ENCODE measurements at places on chromosomes 5 and 9.

- DNase-seq = no peak
Observed at GRCh38 chr5:149749481-149750365, 19.6 kb downstream of the PPARGC1B start.

DNA sequence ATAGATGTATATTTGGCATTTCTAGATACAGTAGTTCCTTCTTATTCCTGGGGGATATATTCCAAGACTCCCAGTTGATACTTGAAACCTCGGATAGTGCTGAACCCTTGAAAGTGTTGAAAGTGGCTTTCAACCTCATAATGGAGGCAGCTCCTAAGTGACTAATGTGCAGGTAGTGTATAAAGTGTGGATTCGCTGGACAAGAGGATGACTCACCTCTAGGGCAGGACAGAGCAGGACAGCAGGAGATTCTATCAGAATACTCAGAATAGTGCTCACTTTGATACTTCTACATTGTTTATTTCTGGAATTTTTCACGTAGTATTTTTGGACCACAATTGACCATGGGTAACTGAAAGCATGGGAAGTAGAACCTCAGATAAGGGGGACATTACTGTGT is 1138.9 kb upstream of the WWC1 start:
- no peak for DNase-seq

- no peak for DNase-seq
Observed at GRCh38 chr9:120158221-120158620, 421.7 kb downstream of the CDK5RAP2 start.

DNA sequence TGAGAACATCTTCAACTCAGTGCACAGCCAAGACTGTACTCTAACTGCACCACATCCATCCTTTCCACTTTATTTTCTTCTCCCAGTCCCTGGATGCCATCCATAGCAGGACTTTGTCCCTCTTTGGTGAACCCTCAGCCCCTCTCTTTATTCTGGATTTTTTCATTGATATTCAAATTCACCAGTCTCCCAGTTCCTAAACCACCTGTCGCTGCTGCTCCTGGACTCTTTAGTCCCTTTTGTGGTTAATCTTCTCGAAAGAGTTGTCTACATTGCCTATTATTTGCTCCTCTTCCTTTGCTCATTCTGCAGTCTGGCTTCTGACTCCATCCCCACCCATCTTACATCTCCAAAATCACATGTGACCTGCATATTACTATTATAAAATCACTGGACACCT is 59.4 kb upstream of the ZSWIM6 start:
- no peak for DNase-seq

- DNase-seq = no peak
Observed at GRCh38 chr5:50752800-50753199, 86.4 kb downstream of the PARP8 start.

- peak; percentile 72 for DNase-seq
Observed at GRCh38 chr9:76215066-76215465, 179.2 kb downstream of the RFK start.

- DNase-seq = no peak
Observed at GRCh38 chr5:1108865-1109174, 3.0 kb downstream of the SLC12A7 start.

DNA sequence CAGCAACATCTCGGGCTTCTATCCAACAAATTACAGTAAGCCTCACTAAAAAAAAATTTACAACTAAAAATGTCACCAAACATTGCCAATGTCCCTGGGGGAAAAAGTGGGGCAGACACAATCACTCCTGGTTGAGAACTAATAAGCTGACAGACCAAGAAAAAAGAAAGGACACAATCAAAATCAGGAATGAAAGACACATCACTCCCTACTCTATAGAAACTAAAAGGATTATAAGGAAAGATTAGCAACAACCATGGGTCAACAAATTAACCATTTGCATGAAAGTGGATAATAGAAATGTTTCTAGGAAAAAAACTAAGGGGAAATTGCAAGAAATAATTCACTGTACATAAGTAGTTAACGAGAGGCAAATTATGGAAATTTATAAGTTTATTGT is 53.4 kb downstream of the AGTPBP1 start:
- DNase-seq = no peak

DNA sequence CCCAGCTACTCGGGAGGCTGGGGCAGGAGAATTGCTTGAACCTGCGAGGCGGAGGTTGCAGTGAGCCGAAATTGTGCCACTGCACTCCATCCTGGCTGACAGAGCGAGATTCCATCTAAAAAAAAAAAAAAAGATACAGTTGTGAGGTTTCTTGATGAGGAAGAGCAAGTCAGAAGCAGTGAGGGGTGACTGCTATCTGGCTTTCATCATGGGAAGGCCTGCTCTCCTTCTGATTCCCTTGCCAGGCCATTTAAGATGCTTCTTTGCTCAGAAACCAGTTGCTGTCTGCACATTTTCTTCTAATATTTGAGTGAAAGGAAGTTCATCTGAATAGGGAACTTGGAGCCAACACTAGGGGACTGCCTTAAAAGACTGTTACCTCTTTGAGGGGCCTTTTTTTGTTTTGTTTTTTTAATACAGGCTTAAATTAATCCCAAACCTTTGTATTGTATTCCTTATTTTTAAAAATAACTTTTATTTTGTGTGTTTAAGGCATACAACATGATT is 201.9 kb downstream of the ARHGAP26 start:
- DNase-seq = no peak

- no peak for DNase-seq
Observed at GRCh38 chr9:34545497-34545896, 22.7 kb upstream of the ENHO start.
